ENCODE measurements at places on chromosomes 7 and 10.

DNA sequence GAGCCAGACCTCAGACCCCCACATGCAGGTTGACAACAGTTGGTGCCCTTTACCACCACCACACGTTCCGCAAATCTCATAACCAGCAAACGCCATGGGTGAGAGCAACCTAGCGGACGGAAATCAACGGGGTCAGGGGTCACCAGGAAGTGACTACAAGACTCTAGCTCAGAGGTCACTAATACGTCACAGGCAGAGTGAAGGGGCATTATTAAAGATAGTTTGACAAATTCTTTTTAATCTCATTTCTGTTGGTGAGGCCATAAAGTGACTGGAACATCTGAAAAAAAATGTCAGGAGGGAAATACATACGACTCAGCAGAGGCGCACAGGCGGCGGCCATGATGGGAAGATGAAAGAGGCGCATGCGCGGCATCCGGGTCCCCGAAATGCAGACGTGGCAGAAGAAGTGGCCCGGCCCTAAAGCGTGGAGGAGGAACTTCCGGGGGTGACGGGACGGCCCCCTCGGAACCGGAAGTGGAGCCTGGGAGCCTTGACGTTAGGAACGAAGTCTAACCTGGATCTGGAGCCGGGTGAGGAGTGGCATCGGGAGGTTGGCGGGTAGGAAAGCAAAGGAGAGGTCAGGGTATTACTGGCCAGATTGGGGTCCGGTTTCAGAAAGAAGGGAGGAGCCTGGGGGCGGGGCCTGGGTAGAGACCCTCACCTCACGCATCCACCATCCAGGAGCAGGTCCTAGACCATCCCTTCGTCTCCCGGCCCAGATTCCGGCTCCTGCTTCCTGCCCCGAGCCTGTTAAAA, at the start of gene SEC24C:
TSS of gene SEC24C (plus strand) at position 468 of the 759 bp plus-strand sequence. CDS start 2,461 bp downstream, outside the sequence.
- peak; percentile 95 for DNase-seq

GRCh38 chr10:69246581-69247312, 26.6 kb downstream of the HKDC1 start:
- no peak for DNase-seq

DNA sequence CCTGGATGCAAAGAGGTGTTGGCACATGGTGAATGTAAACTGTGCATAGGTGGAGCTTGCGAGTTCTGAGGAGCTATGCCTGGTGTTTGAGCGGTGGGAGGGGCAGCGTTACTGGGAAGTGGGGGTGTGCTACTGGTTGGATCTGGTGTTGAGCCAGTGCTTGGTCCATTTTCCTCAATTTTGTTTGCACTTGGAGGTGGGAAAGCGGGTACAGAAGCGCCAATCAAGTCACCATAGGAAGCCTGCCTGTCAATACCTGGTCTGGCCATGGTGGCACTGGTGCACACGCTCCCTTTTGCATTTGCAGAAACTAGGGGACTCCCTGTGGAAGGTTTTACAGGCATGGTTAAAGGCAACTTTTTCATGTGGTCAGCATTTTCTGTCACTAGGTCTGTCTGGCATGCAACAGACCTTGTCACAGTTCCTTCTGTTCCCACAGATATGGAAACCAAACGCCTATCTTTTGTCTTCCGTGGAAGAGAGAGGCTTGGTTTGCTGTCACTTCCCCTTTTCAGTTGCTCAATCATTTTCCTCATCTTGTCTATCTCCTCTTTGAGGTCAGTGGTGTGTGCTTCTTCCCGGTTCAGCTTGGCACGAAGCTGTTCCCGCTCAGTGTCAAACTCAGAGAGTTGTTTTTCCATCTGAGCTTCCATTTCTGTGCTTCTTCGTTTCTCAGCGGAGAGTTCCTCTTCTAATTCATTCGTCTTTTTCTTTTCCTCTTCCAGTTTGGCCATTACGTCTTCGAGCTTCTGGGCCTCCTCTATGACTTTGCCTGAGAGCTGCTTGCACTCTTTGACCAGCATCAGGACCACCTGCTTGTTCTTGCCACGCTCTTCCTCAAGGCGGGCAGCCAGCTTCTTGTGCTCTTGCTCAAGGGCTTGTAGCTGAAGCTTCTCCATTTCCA, 81.1 kb downstream of the CTTNBP2 start:
- no peak for DNase-seq

GRCh38 chr10:28910956-28911355, 233.6 kb downstream of the BAMBI start:
- DNase-seq, result no peak

- no peak for DNase-seq
Measured at GRCh38 chr7:142813226-142813625, 41.6 kb upstream of the EPHB6 start.

- DNase-seq, result no peak
Measured at GRCh38 chr10:85578860-85579259, 787.7 kb downstream of the GRID1 start.

GRCh38 chr7:139701908-139702307, 75.9 kb downstream of the HIPK2 start:
- no peak for DNase-seq

GRCh38 chr10:103476046-103476768, 2.8 kb downstream of the CALHM3 start:
- no peak for DNase-seq

- DNase-seq, result no peak
Measured at GRCh38 chr10:69344591-69345252, 66.4 kb downstream of the HK1 start.

All from stimulated activated CD4-positive, alpha-beta T cell treated with anti-CD3 and anti-CD28 coated beads, Interleukin-2, amount 100 ng/mL, for 24 hours (primary cell).